ENCODE measurements at places on chromosomes 2 and 18.

DNA sequence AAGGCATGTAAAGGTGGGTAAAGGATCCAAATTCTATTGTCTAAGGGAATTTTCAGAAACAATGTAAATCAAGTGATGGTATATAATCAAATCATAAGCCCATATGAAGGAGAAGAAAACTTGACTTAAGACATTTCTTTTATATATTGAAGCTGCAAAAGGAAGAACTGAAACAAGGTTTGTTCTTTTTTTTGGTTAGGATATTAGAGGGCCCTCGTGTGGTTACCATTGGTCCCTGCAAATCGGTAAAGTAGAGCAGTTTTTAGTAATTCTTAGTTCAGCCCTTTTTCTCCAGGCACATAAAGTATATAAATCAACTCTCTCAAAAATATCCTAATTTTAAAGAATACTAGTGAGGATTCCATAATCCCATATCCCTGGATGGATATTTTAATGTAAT lies 105.6 kb upstream of the STK17B start:
- peak; percentile 57 for DNase-seq

- DNase-seq: no peak
Observed at GRCh38 chr2:1731447-1731962, 12.8 kb downstream of the PXDN start.

- no peak for DNase-seq
Observed at GRCh38 chr2:230583581-230583980, 129.1 kb upstream of the CAB39 start.

DNA sequence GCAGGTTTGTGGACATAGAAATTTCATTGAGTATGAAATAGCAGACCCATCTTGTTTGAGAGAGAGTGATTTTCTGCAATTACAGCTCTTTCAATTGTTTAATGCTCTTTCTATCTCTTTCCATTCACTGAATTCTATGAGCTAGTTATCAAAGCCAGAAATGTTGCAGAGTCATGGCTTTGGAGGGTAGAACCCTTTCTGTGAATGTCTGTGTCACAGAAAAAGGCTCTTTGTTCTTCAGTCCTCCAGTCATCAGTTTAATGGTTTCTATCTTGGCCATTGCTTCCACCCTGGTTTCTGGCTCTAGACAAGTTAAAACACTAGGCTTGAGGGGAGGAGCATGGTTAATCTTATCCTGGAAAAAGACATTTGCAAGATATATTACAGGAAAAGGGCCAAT lies 655.0 kb downstream of the STK39 start:
- DNase-seq: no peak

DNA sequence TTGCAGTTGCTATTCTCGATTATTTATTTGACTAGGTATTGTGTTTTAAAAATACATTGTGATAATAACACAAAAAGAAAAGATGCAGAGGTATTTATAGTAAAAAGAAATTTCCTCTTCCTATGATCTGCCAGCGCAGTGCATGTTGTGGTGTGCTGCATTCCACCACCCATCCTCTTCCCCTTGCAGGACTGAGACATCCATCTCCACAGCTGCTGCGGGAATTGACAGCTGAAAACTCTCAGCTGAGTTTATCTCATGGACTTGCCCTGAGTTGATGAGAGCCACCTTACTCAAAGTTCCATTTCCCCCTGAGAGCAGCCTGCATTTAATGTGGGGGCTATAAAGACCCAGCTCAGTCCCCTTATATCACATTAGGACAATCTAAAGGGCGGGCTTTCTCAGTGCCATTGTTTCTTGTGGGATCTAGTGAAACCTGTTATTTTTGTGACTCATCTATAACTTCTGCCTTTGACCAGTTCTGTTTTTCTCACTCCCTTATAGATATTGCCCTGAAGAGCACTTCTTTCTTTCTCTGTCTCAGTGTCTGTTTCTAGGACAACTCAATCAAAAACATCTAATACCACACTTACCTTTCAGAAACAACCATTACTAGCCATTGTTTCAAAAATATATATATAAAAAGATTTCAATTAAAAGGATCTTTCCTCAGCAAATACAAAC lies 698.5 kb downstream of the NR4A2 start:
- DNase-seq: no peak

- no peak for DNase-seq
Observed at GRCh38 chr2:146295080-146295670, 1549.7 kb upstream of the ACVR2A start.

- DNase-seq: no peak
Observed at GRCh38 chr18:24894880-24895279, 434.4 kb downstream of the HRH4 start.

DNA sequence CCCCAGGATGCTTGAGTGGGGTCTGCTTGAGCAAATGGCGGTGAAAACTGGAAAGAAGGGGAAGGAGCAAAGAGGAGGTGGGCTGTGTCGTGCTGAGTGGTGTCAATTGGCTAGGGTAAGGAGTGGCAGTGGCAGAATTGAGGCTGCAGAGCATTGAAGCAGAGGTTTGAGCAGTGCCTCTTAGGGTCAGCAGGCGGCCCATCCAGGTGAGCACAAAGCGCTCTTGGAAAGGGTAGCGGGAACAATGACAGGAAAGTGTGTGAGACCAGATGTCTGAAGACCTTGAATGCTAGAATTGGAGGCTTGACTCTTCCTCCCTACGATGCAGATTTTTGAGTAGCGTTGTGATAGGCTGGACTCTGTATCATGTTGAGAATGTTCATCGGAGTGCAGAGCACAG lies 39.3 kb upstream of the IL1R1 start:
- DNase-seq: no peak

DNA sequence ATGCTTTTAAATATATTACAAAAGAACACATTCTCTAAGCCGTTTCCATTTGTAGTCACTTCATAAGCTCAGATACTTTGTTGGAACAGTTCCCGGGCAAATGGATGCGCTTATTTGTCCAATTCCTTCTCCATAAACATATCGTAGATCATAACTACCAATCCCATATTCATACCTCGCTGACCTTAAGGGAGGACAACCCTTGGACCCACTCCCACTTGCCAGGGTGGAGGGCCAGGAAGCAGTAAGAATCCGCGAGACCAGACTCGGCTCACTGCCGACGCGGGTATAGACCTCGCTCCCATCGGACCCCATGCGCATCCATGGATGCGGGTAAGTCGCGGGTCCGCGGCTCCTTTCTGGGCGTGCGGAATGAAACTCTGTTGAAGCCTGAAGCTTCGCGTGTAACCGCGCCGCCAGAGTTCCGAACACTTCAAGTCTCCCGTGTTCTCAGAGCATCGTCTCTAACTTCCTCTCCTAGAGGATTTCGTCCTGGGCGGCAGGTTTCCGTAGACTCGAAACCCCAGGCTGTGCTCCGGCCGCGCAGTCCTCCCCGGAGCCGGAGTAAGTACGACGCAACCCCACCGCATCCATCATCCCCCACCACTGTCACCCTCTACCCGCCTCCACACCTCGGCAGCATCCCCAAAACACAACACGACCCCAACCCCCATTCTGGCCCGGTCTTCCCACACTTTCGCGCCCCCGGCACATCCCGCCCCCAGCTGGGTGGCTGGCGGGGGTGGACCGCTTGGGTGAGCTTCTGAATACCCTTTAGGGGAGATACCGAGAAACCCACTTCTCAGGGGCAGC lies 1.1 kb downstream of the DSC3 start:
- DNase-seq: peak; percentile 41

- DNase-seq: no peak
Observed at GRCh38 chr2:56630286-56630685, 446.5 kb downstream of the CCDC85A start.

DNA sequence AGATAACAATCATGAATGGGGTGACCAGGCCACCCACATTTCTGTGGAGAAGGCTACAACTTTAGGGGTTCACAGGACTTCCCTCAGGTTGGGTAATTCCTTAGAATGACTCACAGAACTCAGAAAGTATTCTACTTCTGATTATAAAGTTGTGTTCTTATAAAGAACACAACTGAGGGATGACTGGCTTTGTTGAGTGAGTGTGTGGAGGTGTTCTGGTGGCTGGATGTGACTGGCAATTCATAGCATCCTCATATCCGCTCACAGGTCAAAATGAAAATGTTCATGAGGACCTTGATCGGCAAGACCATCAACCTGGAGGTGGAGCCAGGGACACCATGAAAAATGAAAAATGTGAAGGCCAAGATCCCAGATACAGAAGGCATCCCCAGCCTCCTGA lies 143.3 kb upstream of the CAB39 start:
- DNase-seq: no peak

DNA sequence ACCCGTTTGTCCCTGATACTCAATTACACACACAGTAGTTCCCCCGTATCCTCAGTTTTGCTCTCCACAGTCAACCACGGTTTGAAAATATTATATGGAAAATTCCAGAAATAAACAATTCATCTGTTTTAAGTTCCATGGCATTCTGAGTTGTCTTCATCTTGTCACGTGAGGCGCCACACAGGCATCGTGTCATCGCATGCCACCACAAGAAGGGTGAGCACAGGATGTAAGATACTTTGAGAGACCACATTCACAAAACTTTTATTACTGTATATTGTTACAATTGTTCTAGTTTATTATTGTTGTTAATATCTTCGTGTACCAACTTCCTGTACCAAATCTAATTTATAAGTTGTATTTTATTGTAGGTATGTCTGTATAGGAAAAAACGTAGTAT lies 17.7 kb downstream of the ADNP2 start:
- DNase-seq: no peak

DNA sequence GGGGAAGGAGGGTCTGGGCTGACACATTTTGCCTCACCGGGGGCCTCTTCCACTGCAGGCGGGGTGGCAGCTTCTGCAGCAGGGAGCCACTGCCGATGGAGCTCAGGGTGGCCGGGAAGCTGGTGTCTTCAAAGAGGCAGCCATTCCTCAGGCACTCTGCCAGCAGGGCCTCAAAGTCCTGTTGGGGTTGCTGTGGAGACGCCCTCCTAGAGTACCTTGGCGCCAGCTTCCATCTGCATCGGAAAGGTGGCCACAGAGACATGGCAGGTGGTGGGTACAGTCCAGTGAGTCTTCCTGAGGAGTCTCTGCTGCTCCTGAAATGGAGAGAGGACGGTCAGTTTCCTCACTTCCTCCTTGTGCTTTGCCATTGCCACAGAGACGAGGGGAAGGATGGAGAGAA lies 12.1 kb downstream of the CAPN14 start:
- no peak for DNase-seq

- DNase-seq: no peak
Observed at GRCh38 chr2:201126308-201127151, 10.6 kb downstream of the CFLAR start.

GRCh38 chr18:44039216-44039615 lies 641.5 kb upstream of the SETBP1 start:
- no peak for DNase-seq

GRCh38 chr2:149258531-149258930 lies 71.9 kb upstream of the LYPD6 start:
- no peak for DNase-seq

DNA sequence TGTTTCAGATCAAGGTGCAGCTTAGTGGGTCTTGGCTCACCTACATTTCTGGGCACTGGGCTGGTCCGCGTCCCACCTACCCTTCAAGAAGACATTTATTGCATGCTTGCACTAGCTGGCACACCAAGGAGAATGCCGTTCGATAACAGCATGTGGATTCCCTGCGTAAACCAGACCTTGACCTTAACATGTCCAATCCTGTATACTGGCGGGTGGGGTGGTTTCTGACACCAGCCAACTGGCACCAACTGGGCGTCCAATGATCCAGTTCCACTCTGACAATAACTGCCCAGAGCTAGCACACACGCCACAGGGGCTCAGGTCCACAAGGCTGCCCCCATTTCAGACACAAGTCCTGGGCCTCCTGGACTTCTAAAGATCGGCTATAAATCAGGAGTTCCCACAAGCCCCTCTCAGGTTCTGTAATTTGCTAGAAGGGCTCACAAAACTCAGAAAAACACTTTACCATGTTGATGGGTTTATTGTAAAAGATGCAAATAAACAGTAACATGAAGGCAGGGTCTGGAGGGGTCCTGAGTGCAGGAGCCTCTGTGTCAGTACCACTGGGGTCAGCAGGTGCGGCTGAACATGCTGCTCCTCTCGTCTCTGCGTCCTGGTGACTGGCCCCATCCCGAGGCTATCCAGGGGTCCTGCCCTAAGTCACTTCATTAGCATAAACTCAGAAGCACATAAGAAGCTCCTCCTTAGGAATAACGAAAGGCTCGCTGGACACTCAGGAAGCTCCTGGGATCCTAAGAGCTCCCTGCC lies 161.8 kb downstream of the HDAC4 start:
- no peak for DNase-seq

DNA sequence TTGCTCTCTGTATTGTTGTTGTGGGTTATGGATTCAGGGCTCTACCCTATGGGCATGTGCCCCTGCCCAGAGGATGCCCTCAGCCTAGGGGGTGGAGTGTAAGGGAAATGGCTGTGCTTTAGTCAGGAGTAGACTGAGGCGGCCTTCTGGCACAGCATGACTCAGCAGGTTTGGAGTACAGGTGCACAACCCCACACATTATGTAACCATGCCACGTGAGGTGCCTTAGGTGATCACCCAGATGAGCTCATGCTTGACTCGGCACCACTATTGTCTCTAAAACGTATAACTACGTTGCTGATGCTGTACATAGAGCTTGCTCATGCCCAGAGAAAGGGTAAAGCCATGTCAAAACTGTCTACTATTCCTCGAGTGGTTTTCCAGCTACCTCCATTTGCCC lies 48.3 kb upstream of the ZC3H15 start:
- no peak for DNase-seq

- no peak for DNase-seq
Observed at GRCh38 chr2:105741174-105741573, 3.5 kb upstream of the NCK2 start.

GRCh38 chr2:44005846-44006245 lies 10.1 kb upstream of the LRPPRC start:
- no peak for DNase-seq

DNA sequence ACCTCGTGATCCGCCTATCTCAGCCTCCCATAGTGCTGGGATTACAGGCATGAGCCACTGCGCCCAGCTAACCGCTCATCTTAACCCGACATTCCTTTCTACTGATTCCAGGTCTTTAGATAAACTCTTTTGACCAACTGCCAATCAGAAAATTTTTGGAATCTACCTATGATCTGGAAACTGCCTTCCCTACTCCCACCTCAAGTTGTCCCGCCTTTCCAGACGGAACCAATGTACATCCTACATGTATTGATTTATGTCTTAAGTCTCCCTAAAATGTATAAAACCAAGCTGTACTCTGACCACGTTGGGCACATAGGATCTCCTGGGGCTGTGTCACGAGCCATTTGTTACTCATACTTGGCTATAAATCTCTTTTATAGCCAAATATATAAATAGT lies 3.2 kb upstream of the NEU2 start:
- DNase-seq: no peak

DNA sequence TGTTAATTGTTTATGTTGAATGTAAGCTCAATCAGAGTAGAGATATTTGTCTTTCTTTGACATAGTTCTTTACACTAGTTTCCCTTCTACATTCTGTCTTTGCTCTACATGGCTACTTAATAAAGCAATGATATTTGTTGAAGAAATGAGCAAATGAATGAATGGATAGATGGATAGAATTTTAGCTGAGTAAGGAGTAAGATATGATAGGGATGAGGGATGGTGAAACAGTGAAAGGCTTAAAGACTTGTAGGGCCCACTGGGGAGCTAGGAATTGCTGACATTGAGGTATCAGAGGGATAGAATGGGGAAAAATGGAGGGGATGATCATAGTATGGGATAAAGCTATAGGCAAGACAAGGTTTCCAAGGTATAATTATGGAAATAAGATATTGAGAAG lies 361.6 kb upstream of the SPHKAP start:
- DNase-seq: no peak
